ENCODE measurements at places on chromosomes 4 and X.

- no peak for DNase-seq
Observed at GRCh38 chr4:181517491-181517890, 725.7 kb upstream of the TENM3 start.

GRCh38 chr4:112942077-112942476, 107.4 kb upstream of the ANK2 start:
- DNase-seq, result no peak

- DNase-seq, result no peak
Observed at GRCh38 chr4:123503698-123504363, 107.2 kb downstream of the SPRY1 start.

DNA sequence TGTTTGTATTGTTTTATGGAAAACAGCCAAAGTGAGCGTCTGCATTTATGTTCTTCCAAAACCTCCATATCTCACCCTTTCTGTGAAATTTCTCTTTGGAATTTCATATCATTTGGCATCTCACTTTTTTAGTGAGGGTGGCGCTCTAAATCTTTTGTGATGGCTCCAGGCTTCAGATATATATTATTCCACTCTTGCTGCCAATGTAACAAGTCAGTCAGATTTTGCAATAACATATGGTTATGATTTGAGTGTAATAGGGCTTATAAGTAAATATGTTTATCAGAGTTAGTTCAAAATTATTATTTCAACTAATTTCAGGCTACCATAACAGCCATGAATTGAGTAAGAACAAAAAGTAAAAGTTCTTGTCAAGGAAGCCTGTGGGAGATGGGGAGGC, 314.7 kb downstream of the PDGFC start:
- no peak for DNase-seq

GRCh38 chr4:101355767-101356702, 8.7 kb upstream of the PPP3CA start:
- DNase-seq, result no peak

DNA sequence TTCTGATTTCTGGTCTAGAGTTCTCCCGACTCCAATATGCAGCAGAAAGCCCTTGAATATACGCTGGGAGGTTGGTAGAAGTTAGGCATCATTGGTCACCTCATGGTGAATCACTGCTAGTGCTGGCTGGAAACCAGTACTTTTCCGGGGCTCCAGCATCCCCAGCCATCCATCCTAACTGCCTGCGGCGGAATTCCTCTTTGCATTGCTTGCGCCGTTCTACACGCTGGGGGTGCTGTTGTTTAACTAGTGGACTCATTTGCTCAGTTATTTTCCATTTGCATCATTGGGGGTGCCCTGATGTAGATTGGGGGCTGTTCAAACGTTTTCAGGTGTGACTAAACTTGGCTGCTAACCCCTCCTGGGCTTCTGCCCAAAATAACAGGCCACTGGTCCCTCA, 23.3 kb upstream of the GPR50 start:
- DNase-seq, result no peak

- no peak for DNase-seq
Observed at GRCh38 chrX:347351-348117, 28.9 kb upstream of the GTPBP6 start.

DNA sequence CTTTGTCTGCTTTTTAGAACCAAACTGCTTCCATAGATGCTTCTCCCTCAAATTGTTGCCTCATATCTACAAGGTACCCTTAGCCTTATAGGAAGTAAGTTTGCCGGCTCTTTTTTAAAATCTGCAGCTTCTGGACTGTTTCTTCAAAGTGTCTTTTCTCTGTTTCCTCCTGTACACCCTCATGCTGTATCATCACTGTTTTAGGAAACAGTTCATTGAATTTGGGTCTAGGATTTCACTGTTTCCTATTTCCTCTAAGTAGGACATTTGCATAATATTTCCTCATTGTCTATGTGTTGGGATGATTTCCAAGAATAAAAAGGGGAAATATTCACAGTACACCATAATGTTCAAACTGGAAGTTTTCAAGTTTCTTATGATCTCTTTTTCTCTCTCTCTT, 43.0 kb downstream of the BANK1 start:
- no peak for DNase-seq

DNA sequence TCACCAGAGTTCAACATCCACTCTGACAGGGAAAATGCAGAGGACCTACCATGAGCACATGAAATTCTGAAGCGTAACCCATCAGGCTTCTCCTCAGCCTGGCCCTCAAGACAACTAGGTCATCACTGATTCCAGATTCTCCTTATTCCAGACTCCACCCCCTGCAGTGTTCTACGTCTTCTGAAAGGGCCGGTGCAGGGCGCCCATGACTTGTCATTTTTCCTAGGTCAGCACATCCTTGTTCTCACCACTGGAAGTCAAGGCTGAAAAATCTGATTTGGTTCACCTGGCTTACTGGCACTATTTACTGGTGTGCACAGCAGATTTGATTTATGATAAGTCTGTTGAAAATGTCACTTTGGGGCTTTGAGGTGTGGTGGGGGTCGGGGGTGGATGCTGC, 140.9 kb upstream of the KLF3 start:
- no peak for DNase-seq

DNA sequence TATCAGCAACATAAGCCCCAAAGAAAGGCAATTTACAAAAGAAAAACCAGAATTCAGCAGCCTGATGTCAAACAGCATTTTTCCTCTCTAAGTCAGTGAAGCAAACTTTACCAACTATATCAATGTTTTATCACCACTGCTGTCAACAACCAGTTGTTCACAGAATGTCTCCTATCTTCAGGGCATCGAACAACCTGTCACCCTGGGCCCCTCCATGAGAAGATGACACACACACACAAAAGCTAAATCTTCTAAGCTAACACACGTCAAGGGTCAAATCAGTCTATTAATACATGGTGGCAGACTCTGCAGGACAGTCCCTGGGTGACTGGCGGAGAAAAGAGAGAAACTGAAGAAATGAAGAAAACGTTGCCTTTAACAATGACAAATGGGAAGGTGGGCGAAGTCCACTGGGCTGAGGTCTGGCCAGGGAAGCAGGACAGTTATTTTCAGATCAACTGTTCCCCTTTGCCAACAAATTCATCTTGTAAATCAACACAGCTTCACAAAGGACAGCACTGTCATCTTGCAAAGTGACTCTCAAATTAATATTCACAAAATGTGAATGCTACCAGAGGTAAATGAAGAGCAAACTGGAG, 13.0 kb downstream of the FAT1 start:
- no peak for DNase-seq

DNA sequence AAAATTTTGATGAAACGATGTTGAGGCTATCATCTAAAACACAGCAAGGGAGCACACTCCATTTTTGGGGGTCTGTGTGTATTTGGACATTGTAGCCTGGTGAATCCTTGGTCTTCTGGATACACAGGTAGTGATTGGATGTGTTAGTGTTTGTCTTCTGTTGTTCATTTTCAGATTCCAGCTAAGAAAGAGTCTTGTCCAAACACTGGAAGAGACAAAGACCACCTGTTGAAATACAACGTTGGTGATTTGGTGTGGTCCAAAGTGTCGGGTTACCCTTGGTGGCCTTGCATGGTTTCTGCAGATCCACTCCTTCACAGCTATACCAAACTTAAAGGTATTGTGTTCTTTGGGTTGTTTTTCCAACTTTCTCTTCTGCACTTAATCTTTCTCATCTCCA, 32.8 kb downstream of the NSD2 start:
- no peak for DNase-seq

DNA sequence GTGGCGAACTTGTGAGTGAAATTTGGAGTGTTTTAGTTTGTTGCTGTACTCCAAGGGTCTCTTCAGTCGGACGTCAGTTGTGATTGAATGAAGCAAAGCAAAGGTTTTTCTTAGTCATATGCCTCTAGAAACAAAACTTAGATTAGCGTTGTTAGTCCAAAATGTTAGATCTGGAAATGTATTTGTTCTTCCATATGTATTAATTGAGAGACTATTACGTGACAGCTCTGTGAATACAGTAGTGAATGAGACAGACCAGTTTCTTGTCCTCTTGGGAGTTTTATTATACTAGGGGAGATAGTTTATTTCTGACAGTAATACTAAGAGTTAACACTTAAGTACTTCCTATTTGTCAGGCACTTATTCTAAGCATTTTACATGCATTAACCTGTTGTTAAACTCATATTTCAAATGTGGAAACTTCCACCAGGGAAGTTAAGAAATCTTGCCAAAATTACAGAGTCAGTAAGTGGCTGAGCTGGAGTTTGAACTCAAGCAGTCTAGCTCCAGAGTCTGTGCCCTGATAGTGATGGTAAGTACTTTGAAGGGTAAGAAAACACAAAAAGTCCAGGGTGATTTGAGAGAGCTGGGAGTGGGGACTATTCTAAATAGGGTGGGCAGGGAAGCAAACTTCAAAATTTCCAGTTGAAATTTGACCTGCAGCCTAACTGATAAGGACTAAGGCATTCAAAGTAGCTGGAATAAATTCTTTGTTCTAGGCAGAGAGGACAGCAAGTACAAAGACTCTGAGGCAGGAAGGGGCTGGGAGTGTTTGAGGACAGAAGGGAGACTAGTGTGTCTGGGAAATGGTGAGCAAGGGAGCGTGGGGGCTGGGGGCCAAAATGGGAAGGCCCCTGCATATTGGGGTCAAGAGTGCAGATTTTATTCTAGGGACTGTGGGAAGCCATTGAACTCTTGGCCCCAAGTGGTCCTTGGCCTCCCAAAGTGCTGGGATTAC, 17.0 kb downstream of the ADD1 start:
- DNase-seq, result no peak

GRCh38 chr4:36547383-36547782, 266.0 kb downstream of the DTHD1 start:
- DNase-seq, result no peak

GRCh38 chrX:17299206-17299605, 75.8 kb upstream of the NHS start:
- DNase-seq, result no peak

DNA sequence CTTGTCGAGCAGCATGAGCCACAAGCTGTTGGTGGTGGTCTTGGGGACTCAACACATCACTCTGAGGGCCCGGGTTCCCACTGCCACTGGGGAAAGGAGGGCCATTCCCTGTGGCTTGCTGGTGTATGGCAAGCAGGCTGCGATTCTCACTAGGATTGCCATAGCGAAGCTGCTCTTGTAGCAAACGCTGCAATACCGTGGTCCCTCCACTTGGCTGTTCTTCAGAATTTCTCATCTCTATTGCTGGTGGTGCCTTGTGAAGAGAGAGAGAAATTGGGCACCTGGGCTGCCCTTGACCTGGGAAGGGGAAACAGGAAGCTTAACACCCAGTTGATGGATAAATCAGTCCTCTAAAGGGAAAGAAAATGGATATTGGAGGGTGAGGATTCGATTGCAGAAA, 17.7 kb downstream of the AMOT start:
- no peak for DNase-seq

DNA sequence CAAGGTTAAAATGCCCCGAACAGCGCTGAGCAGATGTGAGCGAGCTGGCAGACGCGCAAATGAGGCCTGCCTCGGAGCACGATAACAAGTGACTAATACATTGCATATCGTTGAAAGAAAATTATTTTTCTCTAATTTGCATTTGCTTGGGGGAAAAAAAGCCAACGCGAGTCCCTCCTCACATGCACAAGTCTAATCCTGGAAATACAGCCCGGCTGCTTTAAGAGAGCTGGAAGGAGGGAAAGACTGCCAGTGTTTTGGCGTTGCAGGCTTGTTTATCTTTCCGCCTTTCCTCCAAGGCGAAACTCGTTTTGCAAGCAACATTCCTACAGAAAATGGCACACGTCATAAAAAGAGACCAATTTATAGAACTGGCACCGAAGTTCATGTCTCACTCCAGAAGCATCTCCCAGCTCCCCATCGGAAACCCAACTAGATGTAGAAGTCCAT, 12.6 kb downstream of the BCOR start:
- DNase-seq, result no peak

DNA sequence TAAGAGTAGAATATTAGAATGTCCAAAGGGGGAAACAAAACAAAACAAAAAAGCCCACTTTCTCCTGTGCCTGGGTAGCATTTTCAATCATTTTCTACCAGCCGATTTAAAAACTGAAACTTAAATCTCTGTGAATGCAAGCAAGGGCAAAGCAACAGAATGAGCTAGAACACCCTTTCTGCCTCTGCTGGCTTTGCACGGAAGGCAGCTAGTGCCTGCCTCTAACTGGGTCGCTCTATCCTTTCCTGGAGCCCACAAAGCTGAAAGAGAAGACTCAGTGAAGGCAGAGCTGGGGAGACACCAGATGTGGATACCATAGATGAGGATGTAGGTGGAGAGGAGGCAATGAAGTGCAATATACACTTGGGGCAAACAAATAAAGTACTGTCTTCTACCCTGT, 248.9 kb upstream of the TTC29 start:
- DNase-seq, result no peak

GRCh38 chr4:55343887-55344286, 2.2 kb upstream of the SRD5A3 start:
- no peak for DNase-seq

DNA sequence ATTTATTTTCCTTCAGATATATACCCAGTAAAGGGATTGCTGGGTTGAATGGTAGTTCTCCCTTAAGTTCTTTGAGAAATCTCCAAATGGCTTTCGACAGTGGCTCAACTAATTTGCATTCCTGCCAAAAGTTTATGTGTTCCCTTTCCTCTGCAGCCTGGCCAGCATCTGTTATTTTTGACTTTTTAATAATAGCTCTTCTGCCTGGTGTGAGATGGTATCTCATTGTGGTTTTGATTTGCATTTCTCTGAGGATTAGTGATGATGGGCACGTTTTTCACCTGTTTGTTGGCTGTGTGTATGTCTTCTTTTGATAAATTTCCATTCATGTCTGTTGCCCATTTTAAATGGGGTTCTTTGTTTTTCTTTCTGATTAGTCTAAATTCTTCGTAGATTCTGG, 375.2 kb downstream of the UBE2NL start:
- DNase-seq, result no peak

- no peak for DNase-seq
Observed at GRCh38 chr4:16202598-16202997, 23.7 kb downstream of the TAPT1 start.

GRCh38 chr4:175405961-175406360, 406.1 kb downstream of the GPM6A start:
- DNase-seq, result no peak

- no peak for DNase-seq
Observed at GRCh38 chr4:164846566-164846965, 30.4 kb upstream of the APELA start.

- DNase-seq, result no peak
Observed at GRCh38 chr4:7745301-7745885, 194.3 kb downstream of the AFAP1 start.

- DNase-seq, result no peak
Observed at GRCh38 chr4:186943411-186943810, 219.8 kb upstream of the FAT1 start.

GRCh38 chr4:71004281-71004851, 10.9 kb downstream of the DCK start:
- DNase-seq, result no peak

GRCh38 chr4:160947653-160948052, 1216.1 kb downstream of the FSTL5 start:
- DNase-seq, result no peak

GRCh38 chr4:184968784-184969201, 49.5 kb upstream of the HELT start:
- DNase-seq, result no peak

GRCh38 chr4:184238072-184238745, 20.5 kb upstream of the ENPP6 start:
- no peak for DNase-seq

- no peak for DNase-seq
Observed at GRCh38 chrX:65451663-65452062, 82.9 kb downstream of the LAS1L start.

- DNase-seq, result no peak
Observed at GRCh38 chrX:42696536-42697124, 81.3 kb downstream of the PPP1R2C start.

- no peak for DNase-seq
Observed at GRCh38 chr4:25697516-25697915, 41.9 kb downstream of the SLC34A2 start.
